ENCODE measurements at places on chromosomes 3 and 15. TPM values are rescaled to one million over a fixed set of nuclear protein-coding genes. Genes with fewer than 3 reads are reported as not detected.

ERC2 gene
- 0.28 TPM for total RNA-seq

NME9 gene
- total RNA-seq, result 0.42 TPM

MYL3 gene
- total RNA-seq, result 0.19 TPM

NDUFB5 gene
- total RNA-seq, result 117 TPM

ALPK3 gene
- 1.1 TPM for total RNA-seq

CPA3 gene
- 6.3 TPM for total RNA-seq

EFCC1 gene
- total RNA-seq, result 1.0 TPM

AMIGO3 gene
- 0.19 TPM for total RNA-seq

GRCh38 chr3:178255315-178255714, 280.9 kb upstream of the KCNMB2 start:
- no peak for DNase-seq

GRCh38 chr3:111605493-111605892, 10.3 kb upstream of the ZBED2 start:
- DNase-seq, result no peak

- DNase-seq, result no peak
Observed at GRCh38 chr15:31392761-31393401, 66.2 kb downstream of the KLF13 start.

- DNase-seq, result no peak
Observed at GRCh38 chr3:69129531-69129930, 7.1 kb upstream of the LMOD3 start.

GRCh38 chr15:74434263-74435136, 742 bp upstream of the SEMA7A start:
- no peak for DNase-seq

DNA sequence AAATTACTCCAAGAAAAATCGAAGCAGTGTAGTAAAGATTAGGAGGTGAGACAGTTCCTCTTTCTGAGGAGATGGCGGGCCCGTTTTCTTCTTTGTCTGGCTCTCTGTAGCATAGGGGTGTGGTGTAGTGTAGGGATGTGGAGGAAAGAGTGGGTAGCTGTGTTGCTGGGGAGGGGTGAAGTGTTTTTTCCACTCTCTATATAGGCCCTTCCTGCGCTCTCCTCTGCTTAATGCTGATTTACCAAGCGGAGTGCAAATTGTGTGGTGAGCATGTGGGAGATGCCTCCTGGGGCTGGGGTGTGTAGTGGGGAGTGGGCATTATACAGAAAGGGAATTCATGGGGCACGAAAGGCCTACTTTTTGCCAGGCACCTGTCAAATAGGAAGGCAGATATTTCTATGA, 94.9 kb downstream of the ST6GAL1 start:
- no peak for DNase-seq

All from thymus (tissue), 14 donors.